ENCODE measurements at places on chromosomes 5 and 9.
A peak's percentile ranks its signal among the peaks of the same experiment; 100 is the strongest.

GRCh38 chr9:135418161-135418560 is 61.4 kb upstream of the PPP1R26 start:
- no peak for DNase-seq

GRCh38 chr5:52802272-52802973 is 14.7 kb downstream of the ITGA1 start:
- DNase-seq = no peak

DNA sequence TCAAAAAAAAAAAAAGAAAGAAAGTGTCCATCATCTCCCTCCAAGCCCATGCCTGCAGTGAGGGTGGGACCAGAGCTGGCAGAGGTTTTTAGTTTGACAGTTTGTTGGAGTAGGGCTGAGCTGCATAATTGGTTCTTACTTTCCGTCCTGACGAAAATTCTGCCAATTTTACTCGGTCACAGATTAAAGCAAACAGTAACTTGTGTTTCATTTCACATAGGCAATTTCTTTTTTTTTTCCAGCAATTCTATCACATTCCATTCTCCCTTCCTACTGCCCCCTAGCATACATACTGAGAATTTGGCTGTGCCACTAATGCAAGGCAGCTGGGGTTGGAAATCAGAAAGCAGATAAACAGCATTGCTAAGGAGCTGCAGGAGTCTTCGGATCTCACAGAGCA is 132.4 kb downstream of the FRMD3 start:
- DNase-seq = no peak

DNA sequence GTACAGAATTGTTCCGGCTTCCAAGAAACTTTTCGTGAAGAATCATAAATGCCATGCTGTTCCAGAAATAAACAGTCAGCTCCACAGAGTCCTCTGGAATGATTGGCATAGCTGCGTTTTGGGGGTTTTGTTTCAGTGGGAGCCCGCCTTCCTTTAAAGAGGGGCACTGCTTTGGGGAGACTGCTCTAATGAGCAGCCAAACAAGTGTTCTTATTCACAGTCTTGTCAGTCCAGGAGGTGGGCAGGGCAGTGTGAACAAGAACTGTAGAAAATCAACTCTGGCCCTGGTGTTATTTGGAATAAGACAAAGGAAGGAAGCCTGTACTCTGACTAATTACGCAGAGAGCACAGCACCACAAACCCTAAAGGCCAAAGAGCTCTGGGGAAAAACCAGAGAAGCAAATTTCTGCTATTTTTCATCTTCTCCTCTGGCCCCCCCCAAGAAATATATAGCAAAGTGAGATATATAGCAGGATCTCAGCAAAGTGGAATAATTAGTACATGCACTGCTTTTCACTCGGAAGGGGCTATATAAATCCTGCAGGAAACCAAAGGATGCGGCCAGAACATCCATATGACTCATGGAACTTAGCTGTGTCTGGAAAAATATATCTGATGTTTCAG is 92.9 kb downstream of the GLDC start:
- DNase-seq = no peak

DNA sequence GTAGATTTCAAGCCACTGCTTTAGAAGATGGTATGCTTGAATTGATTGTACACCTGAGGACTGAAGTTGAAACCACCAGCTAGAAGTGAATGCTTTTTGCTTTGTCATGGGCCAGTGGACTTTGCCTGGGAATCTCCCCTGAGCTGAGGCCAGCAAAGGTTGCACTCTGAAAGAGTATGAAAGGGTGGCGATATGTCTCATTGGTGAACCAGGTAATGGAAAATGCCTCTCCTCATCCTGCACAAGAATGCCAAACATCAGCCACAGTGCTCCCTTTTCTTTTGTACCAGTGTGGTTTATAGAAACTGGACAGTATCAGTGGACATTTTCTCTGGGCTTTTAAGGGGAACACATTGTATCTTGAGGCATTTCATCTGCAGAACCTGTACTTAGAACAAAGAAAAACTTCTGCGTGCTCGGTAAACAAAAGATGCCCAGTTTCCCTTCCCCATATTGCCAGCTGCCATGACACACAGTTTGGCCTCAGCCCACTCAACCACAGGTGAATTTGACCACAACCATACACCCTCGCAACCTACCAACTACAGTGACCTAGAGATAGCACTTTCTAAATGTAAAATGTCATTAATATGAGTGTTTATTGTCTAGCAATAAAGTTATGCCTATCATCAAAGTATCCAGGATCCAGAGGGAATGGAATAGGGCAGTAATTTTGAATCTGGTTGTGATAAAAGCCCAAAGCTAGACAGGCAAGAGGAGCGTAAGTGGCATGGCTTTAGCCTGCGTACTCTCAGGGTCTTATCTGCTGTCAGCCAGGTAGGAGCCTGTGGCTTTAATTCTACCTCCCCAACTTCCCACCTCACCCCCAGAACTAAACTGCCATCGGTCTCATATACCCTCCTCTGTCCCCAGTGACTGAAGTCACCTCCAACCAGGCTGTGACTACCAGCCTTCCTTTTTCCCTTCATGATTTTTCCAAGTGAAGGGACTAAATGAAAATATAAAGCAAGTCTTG is 79.5 kb upstream of the LHFPL2 start:
- no peak for DNase-seq

DNA sequence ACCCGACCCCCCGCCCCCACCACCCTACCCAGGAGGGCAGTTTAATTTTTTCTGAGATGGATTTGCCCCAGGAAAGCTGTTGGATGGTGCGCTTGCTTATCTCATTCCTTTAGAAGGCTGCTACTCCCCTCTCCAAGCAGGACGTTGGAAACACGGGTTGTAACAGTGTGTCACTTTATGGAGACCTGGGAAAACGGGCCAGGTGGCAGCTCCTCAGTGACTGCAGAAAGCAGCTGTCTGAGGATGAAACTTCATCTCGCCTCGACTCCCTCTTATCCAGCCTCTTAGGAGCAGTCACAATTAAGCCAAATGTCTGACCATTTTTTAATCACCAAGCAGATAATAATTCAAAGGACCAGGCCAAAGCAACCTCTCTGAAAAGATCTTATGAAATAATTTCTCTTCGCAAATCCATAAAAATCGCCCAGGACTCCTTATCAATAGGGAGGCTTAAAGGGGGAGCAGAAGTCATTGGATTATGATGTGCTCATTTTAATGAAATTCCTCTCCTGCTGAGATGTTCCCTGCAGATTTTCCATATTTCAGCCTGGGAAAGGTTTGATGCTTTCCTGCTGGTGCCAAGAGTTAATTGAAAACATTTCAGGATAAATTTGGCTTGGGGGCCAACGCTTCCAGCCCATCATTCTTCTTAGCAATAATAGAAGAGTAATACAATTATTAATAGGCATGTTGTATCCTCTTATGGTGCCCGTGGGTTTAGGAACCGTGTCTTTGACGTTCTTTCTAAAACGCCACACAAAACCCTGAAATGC is 26.0 kb downstream of the GAS1 start:
- no peak for DNase-seq

- DNase-seq = no peak
Measured at GRCh38 chr9:35110327-35110761, 5.3 kb downstream of the ATOSB start.

DNA sequence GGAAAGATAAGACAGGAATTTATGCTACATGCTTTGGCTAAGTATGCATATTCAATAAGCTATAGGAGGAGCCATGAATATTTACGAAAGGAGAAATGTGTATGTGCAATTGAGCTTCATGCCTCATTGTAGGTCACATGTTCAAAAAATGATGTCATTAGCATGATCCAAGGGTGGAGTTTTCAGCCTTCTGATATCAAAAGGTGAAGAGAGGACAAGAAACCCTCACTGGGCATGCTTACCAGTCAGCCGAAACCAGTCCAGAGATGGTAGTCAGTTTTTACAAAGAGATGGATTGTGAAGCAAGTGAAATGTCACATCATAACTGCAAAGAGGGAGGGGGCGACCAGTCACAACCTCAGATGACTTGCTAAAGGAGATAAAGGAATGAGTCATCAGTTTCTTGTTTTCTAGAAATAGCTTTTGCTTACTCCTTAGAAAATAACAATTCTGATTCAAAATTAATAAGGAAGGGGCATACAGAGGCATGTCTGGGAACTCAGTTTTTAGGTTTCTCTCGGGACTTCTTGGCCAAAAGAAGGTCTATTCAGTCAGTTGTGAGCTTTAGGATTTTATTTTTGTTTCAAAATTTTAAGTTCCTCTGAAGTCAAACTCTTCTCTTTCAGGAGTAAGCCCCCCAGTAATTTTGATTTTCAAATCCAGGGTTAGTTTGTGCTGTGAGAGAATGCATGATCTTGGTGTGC is 1067.8 kb upstream of the EDIL3 start:
- DNase-seq = no peak

DNA sequence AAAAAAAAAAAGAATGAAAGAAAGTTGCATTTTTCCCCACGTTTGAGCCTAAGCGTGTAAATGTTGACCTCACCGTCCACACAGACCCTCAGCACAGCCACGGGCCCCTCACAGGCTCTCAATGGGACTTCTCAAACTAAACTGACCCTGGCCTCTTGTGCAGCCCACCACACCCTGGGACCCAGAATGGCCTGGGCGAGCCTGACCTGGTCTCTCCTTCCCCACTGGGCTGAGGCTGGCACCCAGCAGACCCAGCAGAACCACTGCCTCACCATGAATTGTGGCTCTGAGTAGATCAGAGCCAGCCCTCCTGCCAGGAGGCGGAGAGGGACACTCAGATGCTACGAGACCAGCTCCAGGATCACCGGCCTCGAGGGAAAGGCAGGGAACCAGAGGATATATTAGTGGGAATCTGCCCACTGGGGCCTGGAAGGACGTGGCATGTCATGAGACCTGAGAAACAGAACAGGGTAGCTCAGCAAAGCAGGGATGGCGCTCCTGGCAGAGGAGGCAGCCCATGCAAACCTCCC is 124.4 kb downstream of the ZNF354C start:
- DNase-seq = no peak

DNA sequence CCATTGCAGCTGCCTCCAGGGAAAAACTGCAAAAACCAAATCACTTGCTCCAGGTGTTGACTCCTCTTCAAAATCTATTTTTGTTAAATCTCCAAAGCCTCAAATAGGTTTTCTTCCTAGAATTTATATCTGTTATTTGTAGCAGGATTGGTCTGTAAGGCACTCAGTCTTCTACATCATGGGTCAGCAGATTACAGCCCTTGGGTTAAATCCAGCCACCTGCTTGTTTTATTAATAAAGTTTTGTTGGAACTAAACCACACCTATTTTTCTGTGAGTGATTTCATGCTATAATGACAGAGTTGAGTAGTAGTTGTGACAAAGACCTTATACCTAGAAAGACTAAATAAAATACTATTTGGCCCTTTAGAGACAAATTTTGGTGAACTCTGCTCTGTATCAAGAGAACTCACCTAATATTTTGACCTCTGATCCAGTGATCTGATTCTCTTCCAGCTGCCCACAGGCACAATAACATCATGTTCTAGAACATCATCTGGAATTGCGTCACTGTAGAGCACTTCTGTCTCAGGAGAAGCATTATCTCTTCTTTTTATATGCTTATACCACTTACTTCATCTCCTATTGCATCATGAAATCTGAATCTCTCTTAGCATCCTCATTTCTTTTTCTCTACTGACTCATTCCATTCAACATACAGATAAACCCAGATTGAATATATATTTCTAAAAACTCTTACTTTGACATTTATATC is 130.1 kb downstream of the RPS23 start:
- no peak for DNase-seq

- DNase-seq = no peak
Measured at GRCh38 chr9:93292664-93293328, 108.9 kb downstream of the WNK2 start.

DNA sequence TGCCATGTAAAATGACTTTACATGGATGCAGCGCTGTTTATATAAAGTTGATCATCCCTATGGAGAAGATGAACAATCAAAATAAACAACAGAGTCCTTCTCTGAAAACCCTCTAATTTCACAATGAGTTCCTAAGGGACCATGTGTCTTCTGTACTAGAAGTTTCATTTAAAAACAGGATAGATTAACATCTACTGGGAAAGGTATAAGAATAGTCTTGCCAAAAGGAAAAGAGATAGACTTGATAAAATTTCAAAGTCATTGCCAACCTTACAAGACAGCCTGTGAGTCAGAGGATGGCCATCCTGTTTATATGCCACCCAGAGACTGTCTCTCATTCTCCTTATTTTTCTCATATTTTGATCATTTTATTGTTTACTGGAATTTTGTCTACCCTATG is 367.1 kb upstream of the PDE4D start:
- no peak for DNase-seq

DNA sequence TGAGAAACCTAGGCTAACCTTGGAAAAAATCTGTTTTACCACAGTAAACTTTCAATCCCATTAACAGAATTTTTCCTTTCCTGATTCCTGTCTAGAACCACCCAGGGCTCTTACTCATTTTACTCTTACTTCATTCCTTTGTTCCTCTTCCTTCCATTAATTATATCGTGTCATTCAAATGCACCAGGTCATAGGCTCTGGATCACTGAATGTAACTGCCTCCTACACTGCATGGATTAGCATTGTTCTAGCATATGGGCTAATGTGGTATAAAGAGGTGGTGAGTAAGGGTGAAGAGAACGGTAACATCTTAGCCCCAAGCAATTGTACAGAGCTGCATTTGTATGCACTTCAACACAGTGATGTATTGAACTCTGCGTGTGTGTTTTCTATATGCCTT is 49.5 kb upstream of the SPINK5 start:
- DNase-seq = no peak

GRCh38 chr9:4740638-4741364 is at the start of gene AK3:
TSS of gene AK3 (minus strand) at chr9:4741202. CDS start at chr9:4741087, 115 bp downstream.
- DNase-seq = peak; percentile 88

DNA sequence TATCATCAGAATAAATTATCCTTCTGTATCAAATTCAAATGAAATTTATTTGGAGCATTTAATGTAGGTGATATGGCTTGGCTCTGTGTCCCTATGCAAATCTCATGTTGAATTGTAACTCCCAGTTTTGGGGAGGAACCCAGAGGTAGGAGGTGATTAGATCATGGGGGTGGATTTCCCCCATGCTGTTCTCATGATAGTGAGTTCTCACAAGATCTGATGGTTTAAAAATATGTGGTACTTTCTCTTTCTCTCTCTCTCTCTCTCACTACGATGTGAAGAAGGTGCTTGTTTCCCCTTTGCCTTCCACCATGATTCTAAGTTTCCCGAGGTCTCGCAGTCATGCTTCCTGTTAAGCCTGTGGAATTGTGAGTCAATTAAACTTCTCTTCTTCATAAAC is 678.4 kb upstream of the RGMB start:
- no peak for DNase-seq

GRCh38 chr9:88874391-88874790 is 116.9 kb upstream of the S1PR3 start:
- DNase-seq = no peak

DNA sequence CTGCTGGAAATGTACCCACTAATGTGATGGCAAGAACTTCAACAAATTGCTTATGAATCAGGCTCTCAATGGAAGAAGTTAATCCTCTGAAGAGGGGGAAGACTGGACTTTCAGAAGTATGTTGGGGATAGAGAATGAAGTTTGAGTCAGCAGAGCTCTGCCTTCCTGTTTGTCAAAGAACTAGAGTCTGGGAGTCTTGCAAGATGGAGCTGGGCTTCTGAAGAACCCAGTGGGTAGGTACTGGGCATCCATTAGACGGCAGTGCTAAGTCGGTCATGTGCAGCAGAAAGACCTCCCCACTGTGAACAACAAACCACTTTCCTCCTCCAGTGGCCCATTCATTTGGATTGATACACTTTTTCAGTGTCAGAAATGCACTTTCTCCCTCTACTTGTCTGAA is 34.6 kb downstream of the OTULIN start:
- DNase-seq = no peak
